ENCODE measurements at places on chromosomes 3 and 15. TPM values are rescaled to one million over a fixed set of nuclear protein-coding genes. Genes with fewer than 3 reads are reported as not detected.

The SLC24A5 gene
- not detected for total RNA-seq

The CHRNA3 gene
- not detected for total RNA-seq

The BOC gene
- total RNA-seq: not detected

The TRPM1 gene
- total RNA-seq: not detected

DNA sequence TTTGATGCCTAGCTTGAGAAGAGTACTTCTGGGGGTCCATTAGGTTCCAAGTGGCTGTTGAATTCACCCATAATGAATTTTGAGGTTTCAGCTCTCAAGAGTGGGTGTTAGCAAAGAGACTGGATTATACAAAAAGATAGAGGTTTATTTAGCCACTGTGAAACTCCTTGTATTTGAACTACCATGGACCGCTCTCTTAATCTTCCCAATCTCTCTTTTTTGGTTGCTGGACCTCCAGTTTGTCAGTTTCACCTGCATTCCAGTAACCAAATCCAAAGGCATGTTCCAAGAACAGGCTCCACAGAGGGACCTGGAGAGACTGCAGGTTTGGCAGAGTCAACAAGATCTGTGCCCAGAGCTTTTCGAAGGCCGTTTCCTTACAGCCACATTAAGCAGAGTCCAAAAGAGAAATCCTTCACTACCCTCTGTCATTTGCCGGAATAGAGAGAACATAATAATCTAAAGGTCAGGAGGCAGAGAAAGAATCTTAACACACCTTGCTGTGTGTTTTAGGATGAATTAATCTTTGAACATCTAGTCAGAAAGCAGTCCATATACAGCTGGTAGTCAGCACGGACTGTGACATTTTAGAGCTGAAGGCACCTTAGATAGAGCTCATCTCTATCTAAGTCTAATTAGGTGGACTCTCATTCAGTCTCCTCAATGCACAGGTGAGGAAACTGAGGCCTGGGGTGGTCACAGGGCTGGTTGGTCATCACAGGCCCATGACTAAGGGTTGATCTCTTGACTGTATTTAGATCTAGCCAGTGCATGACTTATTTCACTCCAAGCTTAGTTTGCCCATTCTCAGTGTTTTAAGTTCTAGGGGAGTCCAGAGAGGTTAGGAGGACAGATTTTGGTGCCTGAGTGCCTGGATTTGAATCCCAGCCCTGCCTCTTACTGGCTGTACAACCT is 1.3 kb downstream of the ABHD2 start:
- DNase-seq: no peak

DNA sequence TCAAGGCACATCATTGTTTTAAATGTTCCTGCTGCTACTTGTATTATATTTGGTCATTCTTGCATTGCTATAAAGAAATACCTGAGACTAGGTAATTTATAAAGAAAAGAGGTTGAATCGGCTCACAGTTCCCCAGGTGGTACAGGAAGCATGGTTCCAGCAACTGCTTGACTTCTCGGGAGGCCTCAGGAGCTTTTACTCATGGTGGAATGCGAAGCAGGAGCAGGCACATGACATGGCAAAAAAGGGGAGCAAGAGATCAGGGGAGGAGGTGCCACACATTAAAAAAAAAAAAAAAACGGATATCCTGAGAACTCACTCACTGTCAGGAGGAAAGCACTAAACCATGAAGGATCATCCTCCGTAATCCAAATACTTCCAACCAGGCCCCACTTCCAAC is 286.9 kb upstream of the PLSCR5 start:
- no peak for DNase-seq

- DNase-seq: no peak
These were observed 33.3 kb upstream of the FGD5 start for GRCh38 chr3:14785207-14786155.

- no peak for DNase-seq
These were observed 393.0 kb downstream of the IGSF11 start for GRCh38 chr3:118641608-118642007.

GRCh38 chr3:66609660-66610561 is 109.1 kb upstream of the LRIG1 start:
- DNase-seq: no peak

DNA sequence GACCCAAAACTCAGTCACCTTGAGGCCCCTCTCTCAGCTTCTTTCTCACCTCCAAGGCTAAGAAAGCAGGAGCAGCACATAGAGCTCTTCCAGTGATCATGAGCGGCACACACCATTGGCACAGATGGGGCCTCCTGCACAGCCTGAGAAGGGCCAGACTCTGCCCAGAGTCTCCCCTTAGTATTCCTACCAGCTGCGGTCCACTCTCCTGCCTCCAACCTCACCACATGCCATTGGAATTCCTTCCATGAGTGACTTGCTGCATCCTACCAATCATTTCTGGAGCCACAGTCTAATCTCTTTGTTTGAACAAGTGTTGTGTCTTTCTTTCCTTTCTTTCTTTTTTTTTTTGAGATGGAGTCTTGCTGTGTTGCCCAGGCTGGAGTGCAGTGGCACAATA is 39.3 kb downstream of the CDCP1 start:
- DNase-seq: no peak

DNA sequence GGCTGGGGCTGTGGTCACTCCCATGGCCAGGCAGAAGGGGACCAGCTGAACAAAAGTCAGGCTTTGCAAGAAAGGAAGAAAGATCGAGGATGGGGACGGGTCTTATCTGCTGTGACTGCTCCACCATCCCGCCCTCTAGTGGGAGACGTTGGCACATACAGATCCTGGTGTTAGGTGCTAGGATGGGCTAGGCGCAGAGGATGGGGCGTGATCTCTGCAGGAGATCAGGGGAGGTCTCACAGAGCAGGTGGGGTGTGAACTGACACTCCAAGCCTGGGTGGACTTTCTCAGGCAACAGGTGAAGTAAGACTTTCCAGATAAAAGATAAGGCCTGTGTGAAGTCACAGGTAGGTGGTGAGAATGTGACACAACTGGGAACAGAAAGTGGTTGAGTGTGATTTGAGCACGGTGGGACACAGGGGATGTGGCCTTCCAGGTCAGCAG is 141.9 kb upstream of the SMAD3 start:
- no peak for DNase-seq
